Breast epithelium (tissue), 4 donors: ENCODE measurements at places on chromosomes 12 and 14. TPM values are rescaled to one million over a fixed set of nuclear protein-coding genes. Genes with fewer than 3 reads are reported as not detected.

Gene C12orf50
- total RNA-seq, result not detected

Gene TMEM30B
- 36.7 TPM for total RNA-seq

DNA sequence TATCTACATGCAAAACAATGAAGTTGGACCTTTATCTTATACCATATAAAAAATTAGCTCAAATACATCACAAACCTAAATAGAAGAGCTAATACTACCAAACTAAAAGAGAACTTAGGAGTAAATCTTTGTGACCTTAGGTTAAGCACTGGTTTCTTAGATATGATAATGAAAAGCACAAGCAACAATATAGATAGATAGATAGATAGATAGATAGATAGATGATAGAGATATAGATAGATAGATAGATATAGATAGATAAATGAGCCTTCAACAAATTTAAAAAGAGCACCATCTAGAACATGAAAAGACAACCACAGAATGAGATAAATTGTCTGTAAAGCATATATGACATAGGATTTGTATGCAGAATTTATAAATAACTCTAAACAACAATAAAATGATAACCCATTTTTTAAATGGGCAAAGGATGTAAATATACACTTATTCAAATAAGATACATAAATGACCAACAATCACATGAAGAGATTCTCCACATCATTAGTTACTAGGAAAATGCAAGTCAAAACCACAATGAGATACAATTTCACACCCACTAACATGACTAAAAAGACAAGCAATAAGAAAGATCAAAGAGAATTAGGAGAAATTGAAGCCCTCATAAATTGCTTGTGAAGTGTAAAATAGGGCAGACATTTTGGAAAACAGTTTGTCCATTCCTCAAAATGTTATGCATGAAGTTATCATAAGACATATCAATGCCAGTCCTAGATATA is 293.7 kb downstream of the BTG1 start:
- H3K4me1 ChIP-seq, result no peaks in the 10 kb centered on the region
- H3K27me3 ChIP-seq, result no peaks in the 10 kb centered on the region
- no peak overlapping the region for H3K27ac ChIP-seq
- no peak overlapping the region for H3K4me3 ChIP-seq
- no peaks in the 10 kb centered on the region for H3K36me3 ChIP-seq

GRCh38 chr12:2403221-2403976 is 350.6 kb downstream of the CACNA1C start:
- no peak overlapping the region for H3K27ac ChIP-seq
- H3K4me1 ChIP-seq, result no peaks in the 10 kb centered on the region
- H3K4me3 ChIP-seq, result no peak overlapping the region
- H3K36me3 ChIP-seq, result no peaks in the 10 kb centered on the region
- no peak for DNase-seq

Gene SERPINA12
- not detected for total RNA-seq

Gene AVPR1A
- 50.4 TPM for total RNA-seq
